Mammary epithelial cell (primary cell): ENCODE measurements at places on chromosomes 1 and 21. TPM values are rescaled to one million over a fixed set of nuclear protein-coding genes. Genes with fewer than 3 reads are reported as not detected.

TAS1R1 gene
- polyA plus RNA-seq, result 0.05 TPM

TIPRL gene
- 22.9 TPM for polyA plus RNA-seq

SPRR3 gene
- 0.09 TPM for polyA plus RNA-seq

DDAH1 gene
- 7.6 TPM for polyA plus RNA-seq

F3 gene
- polyA plus RNA-seq, result 703 TPM
